Activated T-cell treated with anti-CD3 and anti-CD28 coated beads, Interleukin-2, amount 50 U/mL, for 4 hours (primary cell): ENCODE measurements at places on chromosomes 1 and 21. TPM values are rescaled to one million over a fixed set of nuclear protein-coding genes. Genes with fewer than 3 reads are reported as not detected.

DNA sequence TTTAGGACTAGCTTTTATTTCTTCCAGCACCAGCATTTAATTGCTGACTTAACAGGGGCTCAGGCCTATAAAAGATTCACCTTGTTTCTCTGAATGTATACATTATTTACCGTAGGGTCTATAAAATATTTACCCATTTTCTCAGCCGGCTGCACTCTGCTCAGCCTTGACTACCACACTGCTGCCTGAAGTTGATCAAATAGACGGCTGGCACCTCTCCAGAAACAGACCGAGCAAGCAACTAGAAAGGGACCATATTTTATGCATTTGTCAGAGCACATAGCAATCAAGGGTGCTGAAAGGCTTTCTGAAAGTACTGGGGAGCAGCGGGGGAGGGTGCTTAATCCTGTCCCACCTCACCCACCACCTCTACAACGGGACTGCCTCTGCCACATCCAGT, 64.7 kb upstream of the FGGY start:
- no peak for DNase-seq

DNA sequence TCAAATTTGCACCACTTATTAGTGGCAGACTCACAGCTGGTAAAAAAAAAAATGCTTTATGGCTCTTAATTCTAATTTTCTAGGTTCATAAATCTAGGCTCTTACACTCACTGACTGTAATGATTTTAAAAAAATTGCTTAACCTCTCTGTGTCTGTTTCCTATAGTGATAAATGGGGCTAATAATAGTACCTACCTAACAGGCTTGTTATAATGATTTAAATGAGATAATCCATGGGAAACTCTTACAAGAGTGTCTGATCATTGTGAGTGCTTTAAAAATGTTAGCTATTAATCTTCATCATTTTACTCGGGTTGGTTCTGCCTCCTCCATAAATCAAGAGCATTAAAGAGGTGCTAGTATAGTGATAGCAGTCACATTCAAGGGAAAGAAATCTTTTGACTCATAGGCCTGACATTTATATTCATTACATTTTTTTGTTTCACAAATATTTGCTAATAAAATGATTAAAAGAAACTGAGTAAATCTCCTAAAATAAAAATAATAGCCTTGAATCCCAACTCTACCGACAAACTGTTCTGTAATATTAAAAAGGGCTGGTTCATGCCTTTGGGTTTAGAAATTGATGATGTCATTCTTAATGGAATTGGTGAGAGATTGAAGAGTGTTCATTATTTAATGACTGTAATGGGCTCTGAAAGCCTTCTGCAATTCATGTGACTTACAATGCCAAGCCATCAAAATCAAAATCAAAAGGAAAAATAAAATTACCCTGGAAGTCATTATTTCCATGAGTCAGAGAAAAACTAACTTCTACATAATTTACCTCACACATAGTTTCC, 93.9 kb upstream of the PALMD start:
- DNase-seq = no peak

DNA sequence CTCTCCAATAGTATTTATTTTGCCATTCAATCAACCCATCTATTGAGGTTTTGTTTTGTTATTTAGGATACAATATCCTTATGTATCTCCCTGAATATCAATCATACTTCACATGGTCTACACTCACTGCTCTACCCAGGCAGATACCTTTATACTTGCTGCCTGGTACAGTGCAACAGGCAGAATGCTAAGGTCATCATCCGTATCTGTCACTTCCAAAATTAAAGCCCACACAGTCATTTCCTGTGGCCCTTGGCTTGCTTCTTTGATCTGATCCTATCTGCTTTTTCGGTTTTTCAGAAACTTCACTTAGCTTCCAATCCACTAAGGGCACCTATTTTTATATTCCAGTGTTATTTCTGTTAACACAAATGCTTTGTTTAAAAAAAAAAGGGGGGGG, 22.3 kb upstream of the ZZZ3 start:
- DNase-seq = no peak

- no peak for DNase-seq
These were observed 128.9 kb upstream of the DNAH14 start for GRCh38 chr1:224800486-224801119.

GRCh38 chr1:243402868-243403267, 147.0 kb downstream of the SDCCAG8 start:
- no peak for DNase-seq

GRCh38 chr1:117611894-117612483, 6.1 kb downstream of the TENT5C start:
- DNase-seq = no peak

- DNase-seq = no peak
These were observed 108.5 kb downstream of the NFIA start for GRCh38 chr1:61190618-61191432.

DNA sequence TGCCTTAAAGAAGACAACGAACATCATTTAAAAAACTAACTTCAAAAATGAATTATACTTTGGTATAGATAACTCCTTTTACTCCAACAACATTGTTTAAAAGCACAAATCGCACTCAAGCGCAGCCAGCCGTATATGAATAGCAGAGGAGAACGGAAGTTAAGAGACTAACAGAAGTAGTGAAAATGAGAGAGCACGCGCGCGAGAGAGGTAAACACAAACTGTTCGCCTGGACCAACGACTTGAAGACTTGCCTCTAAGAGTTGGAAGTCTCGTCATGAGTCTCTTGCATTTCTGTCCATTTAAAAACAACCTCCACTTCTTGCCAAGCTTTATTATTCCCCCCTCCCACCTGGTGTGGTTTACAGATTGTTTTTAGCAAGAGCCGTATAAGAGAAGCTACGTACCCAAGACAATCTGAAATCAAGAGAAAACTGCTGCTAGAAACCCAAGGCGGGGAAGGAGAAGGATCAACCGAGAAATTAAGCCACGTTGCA, 479 bp downstream of the SELENOF start:
- peak; percentile 12 for DNase-seq

DNA sequence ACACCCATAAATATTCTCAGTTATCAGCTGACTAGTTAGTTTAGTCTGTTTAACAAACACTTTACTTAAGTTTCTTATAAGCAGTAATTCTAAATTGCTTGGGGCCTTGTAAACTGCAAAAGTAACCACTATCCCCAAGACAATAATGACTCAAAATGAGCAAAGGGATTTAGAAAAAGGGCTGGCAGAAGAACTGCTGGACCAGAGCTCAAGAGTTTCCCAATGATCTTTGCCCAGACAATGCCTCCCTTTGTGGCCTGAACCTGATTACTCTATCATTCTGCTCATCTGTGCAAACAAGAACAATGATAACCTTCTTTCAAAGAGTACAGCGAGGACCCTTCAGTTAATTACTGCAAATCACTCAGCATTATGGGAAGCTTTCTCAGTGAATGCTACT, 123.5 kb downstream of the TIAM1 start:
- DNase-seq = no peak

DNA sequence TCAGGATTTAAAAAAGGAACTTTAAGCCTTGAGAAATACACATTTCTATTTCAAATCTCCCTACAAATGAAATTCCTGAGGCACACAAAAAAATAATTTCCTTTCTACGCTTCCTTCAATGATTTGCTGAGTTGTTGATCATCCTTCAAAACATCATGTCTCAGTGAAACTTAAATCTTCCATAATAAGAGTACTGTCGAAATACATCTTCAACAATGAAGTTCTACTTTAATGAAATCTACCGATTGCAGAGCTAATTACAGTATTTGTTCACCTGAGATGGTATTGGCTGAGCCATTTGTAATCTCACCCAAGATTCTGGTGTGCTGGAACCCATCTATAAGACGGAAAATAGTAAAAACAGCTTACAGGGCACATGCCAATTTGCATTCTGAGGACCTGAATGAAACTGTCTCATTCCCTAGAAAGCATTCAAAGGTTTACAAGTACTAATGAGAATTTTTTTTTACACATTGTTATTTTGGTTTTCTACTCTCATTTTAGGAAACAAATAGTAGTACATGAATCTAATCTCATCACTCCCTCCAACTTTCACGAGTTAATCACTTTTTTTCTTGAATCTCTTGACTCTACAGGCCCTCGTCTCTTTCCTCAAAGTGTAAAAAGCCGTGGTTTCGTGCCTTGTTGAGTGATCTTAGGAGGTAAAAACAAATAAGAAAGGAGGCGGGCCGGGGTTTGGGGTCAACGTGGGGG, 1.1 kb downstream of the CHML start:
- DNase-seq = no peak

DNA sequence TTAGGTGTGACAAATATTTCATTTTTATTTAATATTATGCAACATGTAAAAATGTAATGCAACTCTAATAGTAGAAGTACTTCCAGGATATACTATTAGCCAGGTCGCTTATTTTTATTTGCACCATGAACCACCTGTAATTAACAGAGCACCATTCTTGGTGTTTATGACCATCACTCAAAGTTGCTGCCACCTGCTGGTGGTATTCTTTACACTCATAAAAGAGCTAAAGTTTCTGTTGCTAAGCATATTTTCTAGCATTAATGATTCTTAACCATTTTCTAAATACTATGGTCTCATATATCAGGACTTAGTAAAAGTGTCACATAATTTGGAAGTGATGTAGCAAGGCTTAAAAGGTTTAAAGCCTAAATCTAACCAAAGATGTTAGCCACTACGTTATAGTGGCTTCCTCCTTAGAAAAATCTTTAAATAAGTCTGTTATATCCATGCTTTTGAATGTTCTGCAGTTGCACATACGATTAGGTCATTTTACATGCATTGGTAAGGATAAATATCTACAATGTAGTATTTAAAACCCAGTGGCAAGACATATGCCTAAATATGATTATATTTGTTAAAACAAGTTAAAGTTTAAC, 244.5 kb downstream of the NEGR1 start:
- no peak for DNase-seq

- DNase-seq = no peak
These were observed 107.4 kb downstream of the LEPR start for GRCh38 chr1:65527707-65528503.

GRCh38 chr1:107339775-107340174, 198.9 kb downstream of the NTNG1 start:
- no peak for DNase-seq

- no peak for DNase-seq
These were observed 2.7 kb downstream of the HTR1D start for GRCh38 chr1:23214640-23215039.

DNA sequence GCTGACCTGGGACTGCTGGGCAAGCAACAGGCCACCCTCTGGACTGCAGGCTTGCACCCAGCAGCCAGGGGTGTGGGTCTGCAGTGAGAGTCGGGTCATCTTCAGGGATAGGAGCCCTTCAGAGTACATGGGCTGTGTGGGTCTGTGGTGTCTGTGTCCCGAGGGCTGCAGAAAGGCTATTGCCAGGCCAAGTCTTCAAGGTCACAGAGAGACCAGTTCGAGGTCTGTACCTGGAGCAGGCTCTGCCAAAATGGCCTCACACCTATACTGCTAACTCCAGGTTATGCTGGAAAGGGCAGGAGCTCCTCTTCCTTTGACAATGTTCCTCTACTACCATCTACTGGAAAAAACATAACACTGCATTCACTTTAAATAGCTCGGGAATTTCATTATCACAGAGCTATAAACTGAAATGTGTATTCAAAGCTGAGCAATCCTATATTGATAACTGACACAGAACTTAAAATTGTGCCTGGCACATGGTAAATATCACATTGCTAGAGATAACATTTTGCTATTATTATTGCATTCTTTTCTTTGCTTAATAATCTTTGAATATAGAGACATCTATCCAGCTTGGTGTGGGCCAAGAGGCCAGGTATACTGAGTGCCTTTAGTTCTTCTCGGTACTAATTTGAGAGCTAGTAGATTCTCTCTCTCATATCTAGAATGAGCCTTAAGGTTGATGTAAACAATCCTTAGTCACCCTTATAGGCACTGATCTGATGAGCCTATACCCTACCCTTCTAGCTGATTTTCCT, 6.9 kb upstream of the DNAH14 start:
- DNase-seq = no peak

GRCh38 chr1:216812966-216813365, 89.7 kb upstream of the ESRRG start:
- no peak for DNase-seq

GRCh38 chr21:17352996-17353655, 159.7 kb upstream of the CXADR start:
- DNase-seq = no peak

DNA sequence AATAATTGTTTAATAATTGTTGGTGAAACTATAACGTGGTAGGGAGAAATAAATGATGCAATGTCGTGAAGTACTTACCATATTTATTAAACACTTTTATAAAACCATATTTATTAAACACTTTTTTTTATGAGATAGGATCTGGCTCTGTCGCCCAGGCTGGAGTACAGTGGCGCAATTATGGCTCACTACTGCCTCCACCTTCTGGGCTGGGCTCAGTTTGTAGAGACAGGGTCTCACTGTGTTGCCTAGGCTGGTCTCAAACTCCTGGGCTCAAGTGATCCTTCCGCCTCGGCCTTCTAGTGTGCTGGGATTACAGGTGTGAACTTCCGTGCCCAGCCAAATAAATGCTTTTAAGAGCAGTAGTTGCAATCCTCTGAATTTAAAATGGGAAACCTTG, 76.0 kb upstream of the PGD start:
- no peak for DNase-seq

- DNase-seq = no peak
These were observed 97.8 kb upstream of the CAMK1G start for GRCh38 chr1:209485751-209486150.

- no peak for DNase-seq
These were observed 48.2 kb downstream of the SLC9C2 start for GRCh38 chr1:173554541-173555250.

- DNase-seq = no peak
These were observed 40.6 kb downstream of the GJA5 start for GRCh38 chr1:147719711-147720225.

- no peak for DNase-seq
These were observed 10.1 kb downstream of the PRRC2C start for GRCh38 chr1:171495444-171495843.

GRCh38 chr1:167455786-167456446, 62.4 kb downstream of the CD247 start:
- DNase-seq = peak; percentile 33

- no peak for DNase-seq
These were observed 31.8 kb upstream of the OLIG2 start for GRCh38 chr21:32993894-32994293.

GRCh38 chr1:167136806-167137205, 42.9 kb downstream of the STYXL2 start:
- no peak for DNase-seq

DNA sequence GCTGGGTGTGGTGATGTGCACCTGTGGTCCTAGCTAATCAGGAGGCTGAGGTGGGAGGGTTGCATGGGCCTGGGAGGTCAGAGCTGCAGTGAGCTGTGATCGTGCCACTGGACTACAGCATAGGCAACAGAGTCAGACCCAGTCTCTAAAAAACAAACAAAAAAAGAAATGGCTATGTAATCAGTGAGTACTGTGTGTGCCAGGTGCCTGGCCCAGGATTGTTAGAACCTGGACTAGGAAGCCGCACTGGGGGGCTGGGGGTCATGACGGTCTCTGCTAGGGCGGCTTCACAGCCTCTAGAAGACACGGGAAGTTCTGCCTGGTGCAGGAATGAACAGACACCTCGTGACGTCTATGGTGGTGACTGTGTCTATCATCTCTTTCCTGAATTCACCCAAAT, 8.5 kb downstream of the TMEM9 start:
- no peak for DNase-seq

Gene COL11A1
- not detected for total RNA-seq

Gene TMPRSS15
- not detected for total RNA-seq

Gene DEDD
- 50.7 TPM for total RNA-seq

Gene SERTAD4
- total RNA-seq = not detected

Gene SERPINC1
- total RNA-seq = 0.96 TPM

Gene CFAP74
- total RNA-seq = not detected

Gene INPP5B
- total RNA-seq = 12.6 TPM

Gene ZNF593OS
- total RNA-seq = not detected

Gene QSOX1
- total RNA-seq = 38.5 TPM

Gene TENT5C
- 5.6 TPM for total RNA-seq

Gene FMO5
- total RNA-seq = 0.22 TPM

Gene FYB2
- total RNA-seq = not detected

Gene TINAGL1
- total RNA-seq = not detected
